ENCODE measurements at places on chromosomes 7 and 10.

- no peak for DNase-seq
Observed at GRCh38 chr7:7996568-7996967, 28.0 kb downstream of the GLCCI1 start.

- no peak for DNase-seq
Observed at GRCh38 chr10:4345877-4346646, 479.9 kb upstream of the AKR1E2 start.

DNA sequence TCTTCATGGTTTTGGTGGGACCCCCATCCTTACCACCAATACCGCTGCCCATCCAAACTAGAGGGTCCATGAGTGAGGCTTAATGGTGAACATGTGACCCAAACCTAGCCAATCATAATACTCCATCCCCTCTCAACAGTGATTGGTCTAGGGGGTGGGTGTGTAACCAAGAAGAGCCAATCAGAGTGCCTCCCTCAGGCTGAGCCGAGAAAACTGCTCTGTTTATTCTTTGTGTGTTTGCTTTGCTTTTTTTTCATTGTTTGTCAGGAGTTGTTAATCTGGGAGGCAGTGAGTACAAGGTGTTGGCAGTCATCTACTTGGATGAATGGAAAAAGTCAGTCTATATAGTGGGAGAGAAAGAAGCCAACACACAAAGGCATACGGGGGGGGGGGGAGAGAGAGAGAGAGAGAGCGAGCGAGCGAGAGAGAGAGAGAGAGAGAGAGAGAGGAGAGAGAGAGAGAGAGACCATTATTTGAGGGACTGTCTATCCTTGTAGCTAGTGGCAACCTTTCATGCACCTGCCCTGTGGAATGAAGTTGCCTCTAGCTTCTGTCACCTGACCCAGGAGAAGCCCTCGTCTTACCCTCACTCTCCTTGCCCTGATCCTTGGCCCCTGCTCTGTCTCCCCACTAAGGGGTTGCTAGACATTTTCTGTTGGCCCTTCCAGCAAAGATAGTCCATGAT lies 441.7 kb downstream of the TYW1 start:
- DNase-seq, result no peak

DNA sequence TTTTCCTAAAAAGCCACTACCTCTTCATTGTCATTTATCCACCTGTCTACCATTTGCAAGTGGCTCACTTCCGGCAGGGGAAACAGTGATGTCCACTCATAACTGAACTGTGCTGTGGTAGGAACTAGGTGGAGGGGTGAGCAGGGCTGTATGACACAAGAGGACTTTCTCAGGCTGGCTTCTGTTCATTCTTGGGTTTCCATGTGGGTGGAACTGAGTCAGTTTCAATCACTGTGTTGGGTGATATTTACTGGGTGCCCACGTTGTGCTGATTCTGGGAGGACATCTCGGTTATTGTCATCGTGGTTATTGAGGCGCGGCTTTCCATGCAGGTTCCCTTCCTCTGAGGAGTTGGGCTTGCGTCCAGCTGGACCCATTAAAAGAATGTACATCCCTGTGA lies 38.8 kb downstream of the RAMP3 start:
- no peak for DNase-seq

DNA sequence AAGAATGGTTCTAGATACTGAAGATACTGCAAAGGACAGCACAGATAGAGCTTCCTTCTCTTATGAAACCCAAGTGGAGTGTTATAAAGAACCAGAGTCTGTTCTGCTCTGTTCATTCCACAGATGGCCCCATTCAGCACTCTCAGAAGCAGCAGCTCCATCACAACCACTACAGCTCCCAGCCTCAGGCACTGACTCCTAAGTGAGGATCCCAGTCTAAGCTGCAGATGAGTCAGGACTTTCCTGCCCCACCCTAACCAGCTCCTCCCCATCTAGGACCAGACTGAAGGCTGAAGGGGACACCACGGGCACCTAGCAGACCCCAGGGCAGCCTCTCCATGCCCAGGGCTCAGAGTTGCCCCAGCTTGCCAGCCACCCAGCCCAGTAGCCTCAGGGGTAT lies 379.8 kb downstream of the GRID1 start:
- no peak for DNase-seq

GRCh38 chr7:149733131-149733923 lies 40.1 kb downstream of the ZNF467 start:
- no peak for DNase-seq

GRCh38 chr7:132750096-132750495 lies 173.8 kb upstream of the PLXNA4 start:
- DNase-seq, result no peak

DNA sequence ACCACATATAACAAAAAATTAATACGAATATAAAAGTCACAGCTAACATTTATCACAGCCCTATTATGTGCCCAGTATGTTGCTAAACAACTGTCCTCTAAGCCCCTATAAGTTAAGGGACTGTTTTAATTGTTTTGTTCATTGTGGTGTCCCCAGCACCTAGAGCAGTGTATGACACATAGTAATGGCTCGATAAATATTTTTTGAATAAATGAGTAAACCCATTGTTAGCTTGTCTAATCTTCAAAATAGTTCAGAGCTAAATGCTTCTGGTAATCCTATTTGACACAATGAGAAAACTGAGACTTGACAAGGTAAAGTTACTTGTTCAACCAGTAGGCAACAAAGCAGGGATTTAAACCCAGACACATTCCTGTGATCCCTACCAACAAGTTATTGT lies 78.4 kb upstream of the NEUROD6 start:
- no peak for DNase-seq

DNA sequence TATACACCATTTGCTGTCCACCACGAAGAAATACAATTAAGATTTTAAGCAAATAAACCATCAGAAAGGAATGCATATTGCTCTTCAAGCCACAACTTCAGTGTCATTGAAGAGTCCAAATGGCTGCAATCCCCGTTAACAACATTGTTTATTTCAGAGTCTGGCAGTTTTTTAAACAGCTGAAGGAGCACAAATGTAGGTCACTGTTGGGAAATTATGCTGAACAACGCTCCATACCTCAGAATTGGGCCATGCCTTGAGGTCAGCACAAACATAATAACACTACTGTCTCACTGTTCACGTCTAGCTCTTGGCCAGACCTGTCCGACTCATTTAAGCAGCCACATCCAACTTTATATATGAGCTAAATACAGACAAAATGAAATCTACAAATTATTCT lies 453.9 kb upstream of the GHITM start:
- DNase-seq, result no peak

- peak; percentile 66 for DNase-seq
Observed at GRCh38 chr10:101601541-101601940, 13.4 kb downstream of the DPCD start.

- DNase-seq, result no peak
Observed at GRCh38 chr10:46232666-46233065, 54.1 kb upstream of the ANTXRL start.

- no peak for DNase-seq
Observed at GRCh38 chr10:86099542-86100334, 266.9 kb downstream of the GRID1 start.

- no peak for DNase-seq
Observed at GRCh38 chr7:22654831-22655230, 72.2 kb upstream of the IL6 start.

GRCh38 chr7:154918266-154918665 lies 84.7 kb downstream of the PAXIP1 start:
- DNase-seq, result no peak

GRCh38 chr10:75404815-75405597 lies 3.4 kb upstream of the ZNF503 start:
- no peak for DNase-seq

GRCh38 chr7:87159538-87159937 lies 7.3 kb downstream of the DMTF1 start:
- DNase-seq, result no peak

DNA sequence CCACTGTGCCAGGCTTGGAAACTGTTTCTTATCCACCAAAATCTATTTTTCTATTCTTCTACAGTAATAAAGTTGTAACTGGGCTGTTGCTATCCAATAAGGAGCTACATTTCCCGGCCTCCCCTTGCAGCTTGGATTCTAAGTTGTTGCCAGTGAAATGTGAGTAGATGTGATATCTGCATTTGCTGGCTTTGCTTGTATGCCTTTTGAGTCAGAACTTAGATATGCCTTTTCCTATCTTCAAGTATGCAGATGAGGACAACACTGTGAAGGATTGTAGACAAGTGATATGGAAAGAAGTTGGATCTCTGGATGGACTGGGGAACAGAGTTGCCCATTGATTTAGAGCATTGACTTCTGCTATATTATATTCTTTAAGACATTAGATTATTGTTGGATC lies 236.9 kb downstream of the REEP3 start:
- DNase-seq, result no peak

DNA sequence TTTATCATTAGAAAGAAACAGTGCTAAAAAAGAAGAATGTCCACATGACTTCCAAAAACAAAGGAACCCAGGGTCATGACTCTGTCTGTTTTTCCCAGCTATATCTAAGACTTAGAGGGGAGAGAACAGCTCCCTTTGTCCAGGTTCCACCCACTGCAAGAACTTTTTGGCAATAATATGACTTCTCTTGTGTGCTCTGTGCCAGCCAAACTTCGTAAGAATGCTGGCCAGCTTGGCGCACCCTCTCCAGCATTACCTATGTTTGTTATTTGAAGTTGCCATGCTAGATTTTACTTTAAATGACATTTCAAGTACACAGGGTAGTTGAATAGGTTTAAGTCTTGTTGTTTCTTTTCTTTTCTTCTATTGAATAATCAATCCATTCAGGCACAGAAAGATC lies 371.4 kb downstream of the KCNMA1 start:
- no peak for DNase-seq

GRCh38 chr7:154371424-154371823 lies 319.2 kb downstream of the DPP6 start:
- DNase-seq, result no peak

GRCh38 chr7:9863545-9863944 lies 1110.1 kb upstream of the PHF14 start:
- no peak for DNase-seq

DNA sequence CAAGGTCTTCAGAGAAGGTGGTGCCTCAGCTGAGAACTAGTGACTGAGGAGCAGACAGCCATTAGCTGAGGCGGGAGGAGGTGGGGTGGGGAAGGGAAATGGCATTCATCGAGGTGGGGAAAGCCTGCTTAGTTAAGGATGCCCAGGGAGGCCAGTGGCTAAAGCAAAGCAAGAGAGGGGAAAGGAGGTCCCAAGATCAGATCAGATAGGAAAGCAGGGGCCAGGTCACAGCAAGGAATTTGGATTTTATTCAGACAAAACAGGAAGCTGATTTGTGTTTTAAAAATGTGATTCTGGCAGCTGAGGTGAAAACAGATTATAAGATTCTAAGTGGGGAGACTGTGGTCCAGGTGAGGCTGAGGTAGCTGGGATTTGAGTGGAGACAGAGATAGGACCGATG lies 45.8 kb downstream of the CNNM1 start:
- no peak for DNase-seq

DNA sequence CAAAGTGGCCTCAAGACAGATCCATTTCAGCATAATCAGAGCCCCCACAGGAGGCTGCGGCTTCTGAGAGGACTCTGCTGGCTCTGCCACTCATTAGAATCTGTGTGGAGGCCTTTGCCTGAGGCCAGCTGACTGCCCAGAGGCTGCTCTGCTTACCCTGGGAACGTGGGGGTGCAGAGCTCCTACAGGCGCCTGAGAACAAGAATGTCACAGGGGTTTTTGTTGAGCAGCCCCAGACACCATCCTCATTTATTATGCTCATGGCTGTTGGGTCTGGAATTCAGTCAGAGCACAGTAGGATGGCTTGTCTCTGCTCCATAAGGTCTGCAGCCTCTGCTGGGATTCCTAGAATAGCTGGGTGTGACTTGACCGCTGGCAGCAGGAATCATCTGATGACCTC lies 101.8 kb upstream of the GDF10 start:
- no peak for DNase-seq

DNA sequence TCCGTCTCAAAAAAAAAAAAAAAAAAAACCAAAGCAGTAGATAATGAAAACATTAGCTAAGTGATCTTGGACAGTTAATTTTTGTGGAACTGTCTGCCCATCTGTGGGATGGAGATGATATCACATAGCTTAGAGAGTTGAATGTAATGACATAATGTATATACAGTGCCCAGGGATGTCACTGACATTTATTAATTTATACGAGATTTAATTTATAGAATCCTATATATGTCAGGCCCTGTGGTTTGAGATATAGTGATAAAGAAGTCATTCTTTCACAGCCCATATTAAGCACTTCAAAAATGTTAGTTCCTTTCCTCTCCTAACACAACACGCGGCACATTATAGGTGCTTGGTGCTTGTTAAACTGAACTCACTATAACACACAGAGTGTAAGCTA lies 4.0 kb downstream of the ENO4 start:
- DNase-seq, result no peak

DNA sequence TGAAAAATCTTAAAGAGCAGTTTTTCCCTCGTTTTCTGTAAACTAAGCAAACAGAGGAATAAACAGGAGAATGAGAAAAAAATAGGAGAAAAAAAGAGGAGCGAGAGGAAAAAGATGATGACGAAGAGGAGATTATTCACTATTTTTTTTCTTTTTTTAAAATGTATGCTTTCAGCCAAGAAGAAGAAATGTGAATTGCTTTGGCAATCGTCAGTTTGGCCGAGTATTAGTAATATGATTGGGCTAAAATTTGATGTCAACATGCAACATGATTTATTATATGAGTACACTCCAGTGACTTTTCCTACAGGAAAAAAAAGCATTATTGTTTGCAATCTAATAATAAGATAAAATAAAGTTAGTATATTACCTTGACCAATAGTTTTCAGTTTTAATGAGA lies 26.3 kb downstream of the VWDE start:
- no peak for DNase-seq

DNA sequence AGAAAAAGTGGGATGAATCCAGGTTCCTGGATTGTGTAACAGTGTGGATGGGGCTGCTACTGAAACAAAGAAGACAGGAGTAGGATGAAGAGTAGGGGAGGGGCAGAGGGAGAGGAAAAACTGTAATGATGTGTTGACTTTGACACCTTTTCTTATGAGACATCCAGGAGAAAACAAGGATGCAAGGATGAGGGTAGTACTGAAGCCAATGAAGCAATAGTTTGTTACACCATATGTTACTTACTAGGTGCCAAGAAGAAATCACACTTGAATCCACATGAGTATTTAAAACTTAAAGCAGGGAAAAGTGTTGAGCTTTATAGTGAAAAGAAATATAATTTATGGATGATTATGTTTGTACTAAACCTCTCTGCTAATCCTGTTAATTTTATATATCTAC lies 420.6 kb downstream of the ARL4A start:
- no peak for DNase-seq

GRCh38 chr10:128070161-128070560 lies 56.1 kb downstream of the MKI67 start:
- DNase-seq, result no peak

GRCh38 chr10:132281915-132282666 lies 25.7 kb downstream of the STK32C start:
- no peak for DNase-seq

- DNase-seq, result peak; percentile 38
Observed at GRCh38 chr7:130124711-130125110, 54.4 kb downstream of the KLHDC10 start.

- DNase-seq, result no peak
Observed at GRCh38 chr7:137084607-137085380, 216.3 kb downstream of the CHRM2 start.

- no peak for DNase-seq
Observed at GRCh38 chr7:31642681-31643115, 44.3 kb upstream of the PPP1R17 start.

GRCh38 chr10:102710609-102711008 lies 3.6 kb downstream of the ARL3 start:
- DNase-seq, result no peak

- DNase-seq, result no peak
Observed at GRCh38 chr10:4569151-4569550, 256.9 kb upstream of the AKR1E2 start.

GRCh38 chr10:29199941-29200679 lies 88.8 kb upstream of the LYZL1 start:
- DNase-seq, result no peak

Measured in hematopoietic multipotent progenitor cell treated with erythropoietin and hydrocortisone succinate and interleukin-3 and kit ligand, for 17 days (in vitro differentiated cells).